ENCODE measurements at places on chromosomes 1 and 21.

GRCh38 chr21:44890961-44891541 lies 17.6 kb upstream of the PTTG1IP start:
- no peak for DNase-seq

DNA sequence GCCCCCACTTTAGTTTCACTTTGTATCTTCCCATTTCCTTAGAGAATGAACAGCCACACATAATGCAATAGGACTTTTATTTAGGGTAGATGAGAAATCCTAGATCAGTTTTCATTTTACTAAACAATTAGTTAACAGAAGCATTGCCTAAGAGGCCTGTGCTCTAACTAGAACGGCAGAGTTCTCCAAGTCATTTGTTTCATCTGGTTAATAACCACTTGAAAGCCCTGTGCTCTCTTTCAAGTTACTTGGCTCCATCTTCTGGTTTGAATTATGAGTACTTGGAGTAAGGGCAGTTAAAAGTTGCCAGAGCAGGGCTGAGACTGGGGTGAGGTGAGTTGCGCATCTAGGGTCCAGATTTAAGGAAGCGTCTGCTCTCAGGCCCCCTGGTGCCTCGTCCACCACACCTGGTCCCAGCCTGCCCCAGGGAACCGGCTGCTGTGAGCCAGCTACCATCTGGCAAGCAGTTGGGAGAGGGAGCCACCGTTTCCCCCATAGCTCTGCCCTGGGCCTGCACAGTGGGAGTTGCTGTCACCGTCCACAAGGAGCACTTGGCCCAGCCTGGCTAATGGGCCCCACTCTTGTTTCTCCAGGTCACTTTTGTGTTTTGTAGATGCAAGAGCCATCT lies 18.1 kb upstream of the SLC44A3 start:
- peak; percentile 78 for DNase-seq

DNA sequence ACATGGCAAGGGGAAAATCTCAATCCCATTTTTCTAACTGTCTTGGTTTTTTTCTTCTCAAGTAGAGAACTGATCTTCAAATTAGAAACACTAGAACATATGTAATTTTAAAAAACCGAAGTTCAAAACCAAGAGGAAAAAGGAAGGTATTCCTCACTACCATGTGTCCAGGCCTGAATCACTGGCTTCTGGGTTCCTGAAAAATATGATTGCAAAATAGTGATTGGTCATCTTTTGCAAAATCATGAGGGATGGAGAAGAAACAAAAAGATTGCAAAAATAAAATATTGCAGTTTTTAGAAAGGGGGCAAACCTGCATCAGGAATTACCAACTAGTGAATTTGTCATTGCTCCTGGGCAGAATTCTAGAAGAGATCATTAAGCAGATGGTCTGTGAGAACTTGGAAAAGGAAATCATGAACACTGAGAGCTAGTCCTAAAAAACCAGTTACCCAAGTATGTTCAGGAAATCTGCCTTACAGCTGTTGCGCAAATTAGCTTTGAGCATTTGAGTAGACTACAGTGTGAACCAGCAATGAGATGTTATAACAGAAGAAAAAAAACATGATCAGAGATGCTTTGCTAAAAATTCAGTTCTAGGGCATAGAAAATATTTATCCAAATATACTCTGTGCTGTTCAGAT lies 49.4 kb downstream of the SPATA46 start:
- no peak for DNase-seq

- DNase-seq = no peak
Measured at GRCh38 chr1:46768445-46768844, 30.4 kb upstream of the CYP4B1 start.

DNA sequence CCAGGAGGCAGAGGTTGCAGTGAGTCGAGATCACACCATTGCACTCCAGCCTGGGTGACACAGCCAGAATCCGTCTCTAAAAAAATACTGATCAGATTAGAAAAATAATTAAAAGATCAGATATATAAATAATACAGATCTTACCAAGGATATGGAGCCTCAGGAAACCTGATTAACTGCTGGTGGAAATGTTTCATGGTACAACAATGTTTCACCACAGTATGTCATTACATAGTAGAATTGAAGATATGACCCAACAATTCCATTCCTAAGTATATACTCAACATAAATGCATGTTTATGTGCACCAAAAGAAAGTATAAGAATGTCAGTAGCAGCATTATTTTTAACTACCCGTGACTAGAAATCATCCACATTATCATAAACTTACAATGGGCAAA lies 41.7 kb downstream of the CD53 start:
- DNase-seq = no peak

DNA sequence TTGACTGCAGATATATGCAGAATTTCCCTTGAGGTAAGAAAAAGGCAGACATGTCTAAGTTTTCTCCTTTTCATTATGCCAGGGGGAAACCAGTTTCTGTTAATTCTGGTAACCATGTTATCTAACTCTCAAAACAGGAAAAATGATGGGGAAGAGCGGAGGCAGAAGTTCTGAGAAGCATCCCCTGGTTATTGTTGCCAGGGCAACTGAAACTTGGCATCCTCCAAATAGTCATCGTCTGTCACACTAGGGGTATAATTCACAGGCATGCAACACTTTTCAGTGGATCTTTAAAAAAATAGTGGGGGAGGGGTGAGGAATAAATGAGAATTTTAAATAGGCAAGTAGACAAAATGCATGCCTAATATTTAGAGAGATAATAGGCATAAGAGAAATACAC lies 715.3 kb upstream of the CXADR start:
- no peak for DNase-seq

- DNase-seq = no peak
Measured at GRCh38 chr1:6857831-6858230, 72.6 kb downstream of the CAMTA1 start.

DNA sequence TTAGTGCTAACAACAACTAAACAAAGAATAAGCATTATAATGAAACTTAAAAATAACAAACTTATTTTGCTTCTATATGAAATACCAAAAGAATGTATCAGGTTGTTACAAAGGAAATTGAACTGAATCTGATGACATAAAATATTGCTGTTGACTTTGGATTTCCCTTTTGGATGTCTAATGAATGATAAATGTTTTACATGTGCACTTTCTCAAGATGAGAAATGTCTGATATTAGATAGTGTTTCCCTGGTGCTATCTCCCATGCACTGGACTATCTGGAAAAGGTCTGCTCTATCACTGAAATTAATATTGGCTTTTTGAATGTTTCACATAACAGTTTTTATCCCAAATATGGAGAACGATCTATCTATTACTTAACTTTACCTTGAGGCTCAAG lies 179.9 kb downstream of the HMCN1 start:
- no peak for DNase-seq

GRCh38 chr1:156725683-156726280 lies 2.5 kb upstream of the METTL25B start:
- peak; percentile 91 for DNase-seq

DNA sequence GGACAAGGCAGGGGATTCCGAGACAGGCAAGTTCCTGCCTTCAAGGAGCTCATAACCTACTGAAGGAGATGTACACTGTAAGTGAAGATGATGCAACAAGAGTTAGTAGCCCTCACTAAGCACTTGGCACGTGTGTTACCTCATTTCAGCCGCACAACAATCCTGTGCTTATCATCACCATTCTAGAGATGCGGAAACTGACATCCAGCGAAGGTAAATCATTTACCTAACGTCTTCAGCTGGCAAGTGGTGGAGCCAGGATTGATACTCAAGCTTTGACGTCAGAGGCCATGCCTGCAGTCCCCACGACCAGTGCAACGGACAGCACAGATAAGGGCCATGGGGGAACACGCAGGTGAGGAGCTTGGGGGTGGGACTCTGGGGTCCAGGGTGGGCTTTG lies 2.9 kb upstream of the UBXN10 start:
- no peak for DNase-seq

DNA sequence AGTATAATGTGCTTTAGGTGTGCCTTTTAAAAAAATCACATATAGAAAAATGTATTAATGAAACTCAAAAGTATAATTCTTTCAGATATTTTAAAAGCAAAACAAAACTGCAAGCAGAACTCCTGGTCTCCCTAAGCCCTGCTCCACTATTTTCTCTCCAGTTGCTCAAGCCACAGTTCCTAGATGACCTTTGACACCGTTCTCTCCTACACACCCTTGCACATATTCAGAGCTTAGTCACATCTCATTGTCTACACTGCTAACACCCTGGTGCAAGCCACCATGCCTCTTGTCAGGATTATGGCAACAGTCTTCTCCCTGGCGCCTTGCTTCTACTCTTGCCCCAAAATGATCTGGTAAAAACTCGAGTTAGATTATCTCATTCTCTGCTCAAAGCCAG lies 50.2 kb upstream of the ROR1 start:
- no peak for DNase-seq

GRCh38 chr1:235050911-235051360 lies 77.7 kb downstream of the TOMM20 start:
- no peak for DNase-seq

DNA sequence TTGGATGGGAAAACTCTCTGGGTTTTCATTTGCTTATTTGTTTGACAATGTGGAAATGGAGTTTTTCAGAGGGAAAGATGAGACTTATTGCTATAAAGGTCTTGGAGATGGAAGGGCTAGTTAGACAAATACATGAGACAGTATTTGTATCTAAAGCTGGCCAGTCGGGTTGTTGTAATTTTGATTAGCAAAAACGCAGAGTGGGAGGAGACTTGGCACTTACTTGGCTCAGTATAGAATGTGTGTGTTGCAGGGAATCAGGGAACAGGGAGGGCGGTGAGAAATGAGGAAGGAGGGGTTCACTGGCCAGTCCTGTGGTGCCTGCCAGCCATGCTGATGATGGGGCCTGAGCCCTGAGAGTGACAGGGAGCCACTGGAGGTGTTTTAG lies 6.0 kb upstream of the FOXE3 start:
- DNase-seq = no peak

DNA sequence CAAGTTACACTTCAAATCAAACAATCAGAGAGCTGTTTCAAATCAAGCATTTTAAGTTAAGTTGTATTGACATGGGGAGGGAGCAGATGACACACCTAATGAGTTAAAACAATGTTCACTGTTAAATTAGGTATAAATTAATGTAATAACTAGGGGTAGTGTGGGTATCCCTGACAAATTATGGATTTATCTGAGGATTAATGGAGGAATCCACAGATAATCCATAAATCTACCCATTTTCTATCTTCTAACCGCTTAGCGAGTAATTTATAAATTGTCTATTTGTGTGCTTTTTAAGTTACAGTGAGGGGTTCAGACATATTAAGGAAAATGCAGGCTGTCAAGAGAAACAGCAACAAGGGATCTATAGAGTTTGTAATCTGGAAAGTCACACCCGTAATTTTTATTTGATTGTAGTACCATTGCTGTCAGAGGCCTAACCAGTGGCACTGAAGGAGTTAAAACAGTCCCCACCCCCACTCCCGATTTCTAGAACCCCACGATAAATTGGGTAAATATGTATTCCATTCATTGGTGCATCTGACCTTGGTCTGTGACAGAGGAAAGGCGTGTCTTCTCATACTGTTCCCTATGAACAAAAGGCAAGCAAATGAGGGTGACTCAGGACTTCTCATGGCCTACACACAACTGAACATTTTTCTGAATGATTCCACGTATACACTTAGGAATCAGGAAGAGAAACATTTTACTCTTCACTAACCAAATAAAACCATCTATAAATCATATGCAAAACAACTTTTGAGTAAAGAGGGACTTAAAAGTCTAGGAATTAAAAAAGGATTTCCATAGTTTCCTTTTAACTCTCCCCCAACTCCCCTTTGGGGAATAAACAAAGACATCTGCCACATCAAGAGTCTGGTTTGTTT lies 7.4 kb downstream of the IRF2BP2 start:
- peak; percentile 96 for DNase-seq

GRCh38 chr1:29856340-29857114 lies 620.2 kb downstream of the PTPRU start:
- DNase-seq = no peak

DNA sequence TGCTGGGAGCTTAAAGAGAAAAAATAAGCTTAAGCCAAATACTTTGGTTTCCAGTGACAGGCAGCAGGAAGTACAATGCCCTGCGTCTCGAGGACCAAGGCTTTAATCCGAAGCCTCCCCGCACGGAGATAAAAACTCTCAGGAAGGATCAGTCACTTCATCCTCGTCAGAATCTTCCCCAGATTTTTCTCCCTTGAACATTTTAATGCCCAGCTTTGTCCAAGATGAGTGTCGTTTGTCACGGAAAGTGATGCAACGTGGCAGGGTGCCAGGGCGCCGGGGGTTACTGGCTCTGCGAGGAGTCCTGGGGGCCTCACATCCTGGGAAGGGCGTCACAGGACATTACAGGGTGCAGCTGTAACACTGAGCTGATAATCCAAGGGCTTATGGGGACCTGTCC lies 25.2 kb upstream of the PCBP3 start:
- no peak for DNase-seq

DNA sequence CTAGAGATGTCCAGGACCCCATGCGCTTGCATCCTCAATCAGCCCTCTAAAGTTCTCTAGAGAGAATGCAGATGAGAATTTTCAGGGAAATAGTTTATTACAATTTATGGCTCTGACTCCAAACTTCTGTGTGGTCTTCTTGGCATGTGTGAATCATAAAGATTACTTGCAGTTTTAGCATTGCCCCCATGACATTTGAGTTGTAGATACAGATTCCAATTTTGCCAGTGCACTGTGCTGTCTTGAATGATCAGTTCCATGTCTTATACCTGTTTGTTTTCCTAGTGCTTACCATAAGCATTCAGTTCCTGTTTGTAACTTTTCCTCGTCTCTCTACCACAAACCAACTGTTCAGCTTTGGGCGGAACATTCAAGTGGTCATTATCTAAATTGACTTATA lies 4.8 kb downstream of the KRTAP21-3 start:
- no peak for DNase-seq

DNA sequence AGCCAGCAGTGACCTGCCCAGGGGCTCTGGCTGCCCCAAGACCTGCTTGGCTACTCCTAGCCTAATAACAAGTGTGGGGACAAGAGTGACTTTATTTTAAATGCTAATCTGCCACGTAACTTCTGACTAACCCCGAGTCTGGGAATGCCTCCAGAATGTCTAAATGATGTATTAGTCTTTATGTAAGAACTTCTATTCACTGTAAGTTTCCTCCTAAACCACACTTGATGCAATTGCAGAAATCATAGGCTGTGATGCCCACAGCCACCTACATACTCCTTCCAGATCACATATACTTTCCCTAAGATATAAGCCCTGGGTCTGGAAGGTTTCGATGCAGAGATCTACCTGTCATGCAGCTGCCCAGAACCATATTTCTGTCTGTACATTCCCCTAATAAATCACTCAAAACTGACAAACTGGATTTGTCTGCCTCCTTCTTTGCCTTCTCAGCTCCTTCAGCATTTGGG lies 5.9 kb upstream of the VPS45 start:
- peak; percentile 35 for DNase-seq

- DNase-seq = no peak
Measured at GRCh38 chr1:221925947-221926346, 184.1 kb upstream of the DUSP10 start.

GRCh38 chr1:98045767-98046641 lies 125.2 kb upstream of the DPYD start:
- DNase-seq = no peak

GRCh38 chr1:7117399-7118281 lies 332.4 kb downstream of the CAMTA1 start:
- peak; percentile 87 for DNase-seq

DNA sequence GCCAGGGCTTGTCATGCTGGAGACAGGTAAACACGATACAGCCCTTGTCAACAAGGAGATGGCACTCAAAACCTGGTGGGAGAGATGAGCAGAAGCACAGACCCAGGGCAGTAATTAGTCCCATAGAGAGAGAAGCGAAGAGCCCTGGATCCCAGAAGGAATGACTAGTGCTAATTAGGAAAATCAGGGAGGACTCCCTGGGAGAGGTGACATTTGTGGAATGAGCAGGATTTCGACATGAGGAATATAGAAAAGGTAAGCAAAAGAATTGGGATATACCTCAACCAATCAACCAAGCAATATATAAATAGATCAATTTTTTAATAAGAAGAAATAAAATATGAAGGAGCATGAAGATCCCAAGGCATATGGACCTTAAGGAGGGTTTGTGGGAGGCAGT lies 98.5 kb upstream of the GJB5 start:
- DNase-seq = no peak

All from ACHN (cell line).